ENCODE measurements at places on chromosomes 1 and 21.
A peak's percentile ranks its signal among the peaks of the same experiment; 100 is the strongest.

DNA sequence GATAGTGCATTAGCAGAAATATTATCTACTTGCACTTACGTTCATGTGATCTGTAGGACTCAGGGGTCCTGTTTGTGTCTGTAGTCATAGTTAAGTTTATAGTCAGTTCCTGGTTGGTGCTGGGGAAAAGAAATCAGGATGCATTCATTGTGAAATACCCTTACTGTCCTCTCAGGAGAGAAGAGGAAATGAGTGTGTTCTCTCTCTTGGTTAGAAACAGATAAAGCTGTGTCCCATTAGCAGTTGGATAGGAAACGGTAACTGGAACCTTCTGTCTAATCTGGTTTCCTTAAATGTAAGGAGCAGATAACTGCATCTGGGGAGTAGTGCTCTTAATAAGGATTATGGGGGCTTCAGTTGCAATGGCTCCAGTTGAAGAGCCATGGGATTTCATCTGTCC is 8.9 kb downstream of the SDCCAG8 start:
- no peak for DNase-seq

GRCh38 chr1:10643607-10644306 is 152.7 kb downstream of the CASZ1 start:
- no peak for DNase-seq

DNA sequence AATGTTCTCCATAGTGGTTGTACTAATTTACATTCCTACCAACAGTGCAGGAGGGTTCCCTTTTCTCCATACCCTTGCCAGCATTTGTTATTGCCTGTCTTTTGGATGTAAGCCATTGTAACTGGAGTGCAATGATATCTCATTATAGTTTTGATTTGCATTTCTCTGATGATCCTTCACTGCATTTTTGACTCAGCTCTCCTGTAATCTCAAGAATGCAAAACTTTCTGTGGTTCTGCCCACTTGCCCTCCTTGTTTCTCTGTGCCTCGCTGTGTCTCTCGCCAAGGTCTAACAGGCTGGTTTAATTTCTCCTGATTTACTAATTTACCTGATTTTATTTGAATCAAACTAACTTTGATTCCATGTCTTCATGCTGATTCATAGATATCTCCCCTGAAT is 407.9 kb downstream of the ZP4 start:
- no peak for DNase-seq

DNA sequence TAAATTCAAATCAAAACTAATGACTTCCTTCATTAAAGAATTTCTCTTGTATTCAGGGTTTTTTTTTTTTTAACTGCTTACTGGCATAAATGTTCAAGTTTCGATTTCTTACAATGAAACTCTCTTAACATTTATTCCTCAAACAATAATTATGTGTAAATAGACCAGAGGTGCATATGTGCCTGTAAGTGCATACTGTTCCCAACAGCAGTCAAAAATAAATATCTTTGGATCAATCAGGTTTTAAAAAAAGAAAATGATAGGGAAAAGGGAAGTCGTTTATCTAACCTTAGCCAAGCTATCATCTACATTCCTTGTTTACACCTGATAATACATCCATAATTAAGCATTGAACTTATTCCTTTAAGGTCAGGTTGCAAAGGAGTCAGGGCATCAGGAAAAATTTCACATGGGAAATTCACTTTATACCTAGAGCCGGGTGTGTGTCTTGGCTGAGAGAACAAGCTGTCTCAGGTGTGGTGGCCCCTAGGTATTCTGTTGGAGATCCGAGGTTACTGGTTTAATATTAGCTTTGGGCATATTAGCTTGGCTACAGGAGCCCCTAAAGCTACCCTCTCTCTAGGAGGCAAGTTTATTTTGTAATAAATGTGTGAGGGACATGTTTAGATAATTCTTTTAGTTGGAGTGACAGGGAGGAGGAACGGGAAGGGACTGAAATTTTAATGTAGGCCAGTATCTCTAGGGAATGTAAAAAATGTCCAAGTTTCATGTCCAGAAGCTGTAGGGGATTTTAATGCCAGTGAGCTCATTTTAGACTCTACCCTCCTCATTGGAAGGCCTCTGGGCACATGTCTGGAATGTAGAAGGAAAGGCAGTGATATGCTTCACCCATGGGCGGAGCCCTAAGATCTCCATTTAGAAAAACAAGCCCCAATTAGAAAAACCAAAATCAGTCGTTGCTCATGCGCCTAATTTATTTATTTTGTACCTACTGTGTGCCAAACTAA is 327.9 kb upstream of the PROX1 start:
- no peak for DNase-seq

GRCh38 chr1:89986020-89986419 is 8.9 kb upstream of the ZNF326 start:
- DNase-seq = no peak

DNA sequence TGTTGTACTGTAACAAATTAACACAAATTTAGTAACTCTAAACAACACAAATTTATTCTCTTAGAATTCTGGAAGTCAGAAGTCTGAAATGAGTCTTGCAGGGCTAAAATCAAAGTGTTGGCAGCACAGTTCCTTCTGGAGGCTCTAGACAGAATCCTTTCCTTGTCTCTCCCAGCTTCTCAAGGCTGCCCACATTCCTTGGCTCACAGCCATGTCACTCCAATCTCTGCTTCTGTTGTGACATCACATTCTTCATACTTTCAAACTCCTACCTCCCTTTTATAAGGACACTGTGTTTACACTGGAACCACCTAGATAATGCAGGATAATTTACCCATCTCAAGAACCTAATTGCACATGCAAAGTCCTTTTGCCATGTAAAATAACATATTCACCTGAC is 225.0 kb upstream of the PRMT6 start:
- DNase-seq = no peak

- no peak for DNase-seq
Observed at GRCh38 chr1:213751064-213751397, 236.7 kb upstream of the PROX1 start.

- DNase-seq = no peak
Observed at GRCh38 chr1:204278251-204278650, 64.5 kb upstream of the GOLT1A start.

- no peak for DNase-seq
Observed at GRCh38 chr1:1293263-1294249, 13.3 kb downstream of the SCNN1D start.

GRCh38 chr1:184467295-184467694 is 80.5 kb downstream of the C1orf21 start:
- DNase-seq = no peak

GRCh38 chr1:96886474-96886873 is 164.9 kb downstream of the PTBP2 start:
- DNase-seq = no peak

GRCh38 chr1:231590453-231591198 is 36.0 kb upstream of the DISC1 start:
- DNase-seq = peak; percentile 12

DNA sequence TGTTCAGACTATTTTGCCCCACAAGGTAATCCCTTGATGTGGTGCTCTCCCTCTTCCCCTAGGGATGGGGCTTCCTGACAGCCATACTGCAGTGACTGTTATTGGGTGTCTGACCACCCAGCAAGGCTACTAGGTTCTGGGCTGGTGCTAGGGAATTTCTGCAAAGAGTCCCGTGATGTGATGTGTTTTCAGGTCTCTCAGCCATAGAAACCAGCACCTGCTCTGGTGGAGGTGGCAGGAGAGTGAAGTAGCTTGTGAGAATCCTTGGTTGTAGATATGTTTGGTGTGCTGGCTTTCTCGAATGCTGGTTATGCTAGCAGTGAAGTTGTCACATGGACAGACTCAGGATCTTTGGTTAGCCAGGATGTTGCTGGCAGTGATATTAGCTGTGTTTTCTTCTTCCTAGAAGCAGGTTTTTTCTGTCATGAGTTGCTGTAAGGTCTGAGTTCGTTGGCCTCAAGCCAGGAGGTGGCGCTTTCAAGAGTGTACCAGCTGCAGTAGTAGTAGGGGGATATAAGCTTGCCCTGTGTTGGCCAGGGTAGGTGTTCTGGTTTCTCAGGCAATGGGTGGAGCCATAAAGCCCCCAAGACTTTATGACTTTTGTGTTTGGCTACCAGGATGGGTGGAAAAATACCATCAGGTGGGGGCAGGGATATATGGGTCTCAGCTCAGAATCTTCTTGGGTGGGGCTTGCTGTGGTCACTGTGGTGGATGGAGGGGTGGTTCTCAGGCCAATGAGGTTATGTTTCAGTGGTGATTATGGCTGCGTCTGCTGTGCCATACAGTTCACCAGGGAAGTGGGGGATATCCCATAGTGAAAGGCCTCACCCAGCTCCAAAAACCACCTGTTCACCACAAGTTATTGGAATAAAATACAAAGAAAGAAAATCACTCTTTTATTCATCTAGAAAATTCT is 1112.3 kb downstream of the KCNT2 start:
- no peak for DNase-seq

- no peak for DNase-seq
Observed at GRCh38 chr1:2251786-2252185, 23.7 kb downstream of the SKI start.

DNA sequence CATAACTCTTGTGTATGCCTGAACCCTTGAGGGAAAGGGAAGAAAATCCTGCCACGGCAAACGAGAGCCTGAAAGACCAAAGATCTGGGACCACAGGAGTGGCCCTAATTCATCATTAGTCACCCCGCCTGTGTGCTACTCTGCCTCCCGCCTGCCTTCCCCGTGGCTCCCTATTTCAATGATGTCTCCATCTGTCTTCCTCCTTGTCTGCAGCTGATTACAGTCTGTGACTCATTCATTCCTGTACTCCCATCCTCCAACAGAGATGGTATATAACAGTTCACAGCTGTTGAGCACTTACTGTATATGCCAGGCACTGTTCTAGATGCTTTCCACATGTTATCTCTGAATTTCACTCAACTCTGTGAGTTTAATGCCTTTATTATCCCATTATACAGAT is 96.6 kb downstream of the SEC16B start:
- DNase-seq = no peak

GRCh38 chr1:241990040-241990439 is 8.9 kb downstream of the MAP1LC3C start:
- no peak for DNase-seq

- DNase-seq = no peak
Observed at GRCh38 chr1:110083061-110083865, 12.8 kb upstream of the ALX3 start.

GRCh38 chr1:204647805-204648153 is 37.8 kb downstream of the LRRN2 start:
- DNase-seq = no peak

- no peak for DNase-seq
Observed at GRCh38 chr21:26850116-26850643, 5.0 kb upstream of the ADAMTS1 start.

DNA sequence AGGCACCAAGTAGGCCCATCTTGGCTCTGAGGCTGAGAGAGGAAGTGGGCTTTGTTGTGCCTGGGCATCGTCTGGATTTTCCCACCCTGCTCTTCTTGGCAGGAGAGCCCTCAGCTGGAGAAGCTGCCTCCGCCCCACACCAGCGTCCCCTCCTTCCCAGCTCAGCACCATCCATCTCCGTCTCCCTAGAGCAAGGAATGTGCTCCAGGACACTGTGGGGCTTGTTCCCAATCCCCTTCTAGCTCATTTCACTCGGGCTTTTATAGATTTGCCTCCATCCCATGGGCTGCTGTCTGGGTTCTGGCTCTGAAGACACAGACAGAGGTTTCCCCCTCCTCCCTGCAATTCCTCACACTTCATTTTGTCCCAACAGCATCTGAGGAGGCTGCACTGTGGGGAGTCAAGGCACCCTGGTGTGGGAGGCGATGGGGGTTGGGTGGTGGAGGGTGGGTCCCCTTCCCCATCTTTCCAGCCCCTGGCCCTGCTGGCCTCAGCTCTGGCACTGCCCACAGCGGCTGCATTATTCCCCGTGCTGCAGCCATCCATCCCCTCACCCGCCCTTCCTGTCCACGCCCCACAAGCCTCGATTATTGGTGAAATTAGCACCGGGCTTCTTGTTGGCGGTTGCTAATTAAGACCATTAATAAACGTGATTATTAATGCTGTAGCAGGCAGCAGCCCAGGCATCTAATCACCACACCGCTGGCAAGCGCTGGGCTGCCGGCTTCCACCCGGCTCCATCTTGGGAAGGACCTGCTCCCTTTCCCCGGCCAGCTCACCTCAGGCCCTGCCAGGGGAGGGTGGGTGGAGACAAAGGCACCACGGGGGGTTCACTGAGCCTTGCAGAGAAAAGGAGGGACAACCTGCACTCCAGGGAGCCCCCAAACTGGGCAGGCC is 21.7 kb downstream of the RHBG start:
- no peak for DNase-seq

GRCh38 chr1:99465176-99465900 is 180.6 kb upstream of the PALMD start:
- no peak for DNase-seq

GRCh38 chr1:214364386-214364785 is 83.4 kb downstream of the SMYD2 start:
- DNase-seq = no peak

GRCh38 chr1:24483441-24483840 is 19.2 kb upstream of the RCAN3 start:
- no peak for DNase-seq

All from stimulated activated CD4-positive, alpha-beta T cell treated with anti-CD3 and anti-CD28 coated beads, Interleukin-1b, Interleukin-23, amount 100 ng/mL, for 4 hours (primary cell).